SJSA1 (cell line): ENCODE measurements at places on chromosomes 7 and 10.

DNA sequence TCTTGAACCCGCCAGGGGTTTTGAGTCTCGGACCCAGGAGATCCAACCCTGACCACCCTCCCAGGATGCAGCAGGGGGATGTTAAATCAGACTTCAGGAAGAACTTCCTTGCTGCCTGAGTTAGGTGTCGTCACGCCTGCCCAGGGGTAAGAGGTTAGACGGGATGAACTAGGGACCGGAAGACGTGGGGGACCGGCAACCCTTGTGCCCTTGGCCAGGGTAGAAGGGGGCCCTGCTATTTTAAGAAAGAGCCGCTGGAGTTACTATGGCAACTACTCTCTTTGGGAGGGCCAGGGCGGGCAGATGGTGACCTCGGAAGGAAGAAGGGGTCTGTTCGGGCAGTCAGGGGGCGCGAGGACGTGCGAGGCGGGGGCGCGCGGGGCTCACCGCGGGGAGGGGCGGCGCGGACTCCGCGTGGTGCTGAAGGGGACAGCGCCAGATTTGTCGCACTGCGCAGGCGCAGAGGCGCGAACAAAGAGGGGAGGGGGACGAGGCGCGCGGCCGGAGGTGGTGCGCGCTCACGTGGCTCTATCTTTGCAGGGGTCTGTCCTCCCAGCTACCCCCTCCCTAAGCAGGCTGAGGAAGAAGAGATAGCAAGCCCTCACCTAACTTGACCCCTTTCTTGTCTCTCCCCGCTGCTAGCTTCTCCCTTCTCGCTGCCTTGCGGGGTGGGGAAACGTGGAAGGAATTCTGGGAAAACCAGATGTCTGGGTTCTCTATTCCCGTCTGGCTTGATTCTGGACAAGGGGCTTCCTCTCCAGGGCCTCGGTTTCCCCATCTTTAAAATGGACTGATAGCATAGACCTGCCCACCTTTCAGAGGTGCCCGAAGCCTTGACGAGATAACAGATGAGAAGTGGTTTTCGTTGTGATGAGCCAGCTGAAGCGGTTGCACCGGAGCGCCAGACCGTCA lies 940 bp upstream of the PSD start:
- peak; percentile 47 for DNase-seq

- DNase-seq: no peak
Observed at GRCh38 chr10:86349474-86349873, 17.1 kb downstream of the GRID1 start.

- no peak for DNase-seq
Observed at GRCh38 chr7:112497481-112497880, 16.7 kb downstream of the LSMEM1 start.

- DNase-seq: no peak
Observed at GRCh38 chr7:51847461-51848134, 531.0 kb upstream of the COBL start.

DNA sequence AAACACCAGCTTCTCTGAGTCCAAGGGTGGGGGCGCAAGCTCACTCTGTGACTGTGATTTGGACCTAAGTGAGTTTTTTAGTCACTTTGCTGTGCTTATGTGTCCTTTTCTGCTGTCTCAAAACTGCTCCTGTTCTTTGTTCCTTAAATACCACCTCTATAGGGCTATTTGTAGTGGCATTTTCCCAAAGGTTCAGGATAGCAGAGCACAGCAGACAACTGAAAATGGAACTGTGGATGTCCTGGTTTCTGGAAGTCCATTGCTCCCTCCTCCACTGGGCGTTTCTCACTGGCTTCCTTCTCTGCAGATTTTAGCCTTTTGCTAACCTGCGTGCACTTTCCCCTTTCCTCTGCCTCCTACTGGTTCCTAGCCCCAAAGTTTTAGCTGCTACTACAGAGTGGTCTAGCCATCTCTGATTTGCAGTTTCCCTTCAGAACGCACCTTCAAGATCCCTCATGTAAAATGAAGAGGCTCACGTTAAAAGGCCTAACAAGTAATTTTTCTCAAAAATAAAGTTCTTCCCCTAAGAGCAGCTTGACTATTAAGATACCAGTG lies 25.6 kb downstream of the BLVRA start:
- DNase-seq: no peak

DNA sequence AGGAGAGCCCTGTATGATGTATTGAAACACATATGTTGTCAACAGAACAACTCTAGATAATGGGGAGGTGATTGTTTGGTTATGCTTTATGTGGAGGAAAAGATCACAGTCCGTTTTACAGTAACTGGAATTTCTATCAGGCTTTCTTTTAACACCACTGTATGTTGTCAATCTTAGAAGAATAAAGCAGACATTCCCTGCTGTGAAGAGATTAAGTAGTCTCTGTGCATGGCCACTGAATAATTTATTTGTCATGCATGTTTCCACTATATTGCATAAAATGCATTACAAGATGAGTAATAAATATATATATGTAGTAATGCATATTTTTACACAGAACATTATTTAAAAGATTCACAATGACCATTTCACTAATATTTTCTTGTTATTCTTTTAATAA lies 440.0 kb downstream of the ANKRD7 start:
- no peak for DNase-seq

DNA sequence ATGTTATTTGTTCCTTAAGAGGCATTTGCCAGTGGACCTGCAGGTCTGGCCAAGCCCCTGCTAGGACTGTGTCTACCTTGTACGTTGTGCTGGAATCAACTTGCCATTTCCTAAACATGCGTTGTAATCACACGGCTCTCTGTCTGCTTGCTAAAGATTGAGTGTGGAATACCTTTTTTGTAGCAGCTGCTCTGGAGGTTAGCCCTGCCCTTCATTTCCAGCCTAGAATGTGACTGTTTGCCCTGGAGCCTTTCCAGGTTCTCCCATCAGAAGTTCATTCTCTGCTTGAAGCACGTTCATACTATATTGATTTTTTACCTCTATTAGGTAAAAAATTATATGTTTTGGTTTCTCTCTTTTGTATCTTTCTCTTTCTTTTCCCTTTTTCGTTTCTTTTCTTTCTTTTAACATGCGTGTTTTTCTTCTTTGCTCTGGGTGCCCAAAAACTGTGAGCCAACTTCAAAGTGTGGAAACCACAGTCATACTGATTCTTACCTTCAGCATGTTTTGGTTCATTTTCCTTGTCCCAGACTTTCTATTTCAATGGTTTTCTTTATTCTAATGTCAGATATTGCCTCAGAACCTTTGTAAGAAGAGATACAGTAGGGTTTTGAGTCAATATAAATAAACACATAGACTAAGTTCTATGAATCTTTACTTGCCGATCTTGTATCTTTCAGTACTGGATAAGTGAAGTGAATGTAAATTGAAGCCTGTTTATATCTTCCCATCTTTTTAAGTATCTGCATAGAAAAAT lies 111.9 kb upstream of the RPA3 start:
- no peak for DNase-seq

DNA sequence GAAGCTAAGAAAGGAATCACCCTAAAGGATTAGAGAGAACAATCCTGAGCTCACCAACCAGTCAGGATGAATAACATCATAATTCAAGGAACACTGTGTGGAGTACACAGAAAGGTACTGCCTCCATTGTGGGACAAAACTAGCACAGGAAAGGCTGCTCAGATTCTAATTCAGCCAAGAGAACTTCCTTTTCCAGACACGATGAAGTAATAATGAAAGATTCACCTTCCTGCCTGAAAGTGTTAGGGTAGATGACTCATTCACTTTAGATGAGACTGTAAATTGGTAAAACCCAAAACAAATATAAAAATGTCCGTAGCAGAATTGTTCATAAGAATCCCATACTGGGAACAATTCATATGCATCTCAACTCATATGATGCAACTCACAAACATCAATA lies 167.2 kb downstream of the CDC14C start:
- no peak for DNase-seq

DNA sequence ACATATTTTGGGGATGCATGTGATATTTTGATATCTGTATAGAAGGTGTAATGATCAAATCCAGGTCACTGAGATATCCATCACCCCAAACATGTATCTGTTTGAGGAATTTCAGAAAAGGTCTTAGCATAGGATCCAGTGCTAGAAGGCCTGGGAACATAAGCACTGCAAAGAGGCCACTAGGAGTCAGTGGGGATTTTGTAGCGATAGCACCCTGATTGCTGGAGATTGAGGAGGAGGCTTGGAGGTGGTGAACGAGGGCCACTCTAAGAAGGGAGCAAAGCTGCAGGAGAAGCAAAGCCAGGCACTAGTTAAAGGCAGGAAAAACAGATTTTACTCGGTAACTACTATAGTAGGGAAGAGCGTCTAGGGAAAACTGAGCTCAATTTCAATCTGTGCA lies 324.0 kb downstream of the LHFPL3 start:
- DNase-seq: no peak

GRCh38 chr7:156979711-156980110 lies 30.2 kb downstream of the NOM1 start:
- no peak for DNase-seq

DNA sequence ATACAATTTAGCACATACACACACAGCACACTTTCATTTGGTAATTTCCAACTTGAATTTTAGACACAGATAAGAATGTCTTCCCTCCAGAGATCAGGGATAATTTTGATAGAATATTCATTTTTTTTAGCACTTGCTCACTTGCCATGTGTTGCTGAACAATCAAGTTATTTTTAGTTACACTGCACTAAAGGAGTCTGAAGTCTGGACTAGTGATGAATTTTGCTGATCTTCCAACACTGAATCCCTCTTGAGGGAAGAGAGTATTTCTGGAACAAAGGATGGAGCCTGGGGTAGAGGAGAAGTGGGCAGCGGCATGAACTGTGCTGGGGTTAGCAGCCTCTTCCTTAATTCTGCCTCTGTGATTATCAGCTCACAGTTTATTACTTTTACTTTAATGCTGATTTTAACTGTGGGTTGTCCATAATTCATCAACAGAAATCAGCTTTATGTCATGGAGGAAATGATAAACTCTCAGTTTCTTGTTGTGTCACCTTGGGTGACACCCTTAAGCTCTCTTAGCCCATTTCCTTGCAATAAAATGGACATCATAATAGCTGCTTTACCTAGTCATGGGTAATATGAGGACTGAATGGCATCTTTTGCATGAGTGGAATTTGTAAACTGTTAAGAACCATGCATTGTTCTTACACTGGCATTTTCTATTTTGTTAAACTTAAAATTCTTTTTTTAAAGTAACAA lies 32.1 kb downstream of the SGPL1 start:
- peak; percentile 74 for DNase-seq

DNA sequence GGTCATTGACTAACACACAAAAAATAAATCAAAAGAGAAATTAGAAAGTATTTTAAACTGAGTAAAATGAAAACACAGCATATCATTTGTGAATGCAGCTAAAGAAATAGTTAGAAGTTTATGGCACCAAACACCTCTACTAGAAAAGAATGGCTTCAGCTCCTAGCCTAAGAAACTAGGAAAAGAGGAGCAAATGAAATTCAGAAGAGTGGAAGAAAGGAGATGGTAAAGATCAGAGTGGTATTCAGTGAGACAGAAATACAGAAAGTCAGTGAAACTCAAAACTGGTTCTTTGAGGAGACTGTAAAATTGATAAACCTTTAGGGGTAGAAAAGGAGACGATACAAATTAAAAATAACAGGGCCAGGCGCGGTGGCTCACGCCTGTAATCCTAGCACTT lies 2.7 kb downstream of the EXOC6 start:
- no peak for DNase-seq
